Activated T-helper 1 cell treated with anti-CD3 and anti-CD28 coated beads, Interleukin-2, amount 50 U/mL, for 16 hours (primary cell): ENCODE measurements at places on chromosomes 7 and 10.

DNA sequence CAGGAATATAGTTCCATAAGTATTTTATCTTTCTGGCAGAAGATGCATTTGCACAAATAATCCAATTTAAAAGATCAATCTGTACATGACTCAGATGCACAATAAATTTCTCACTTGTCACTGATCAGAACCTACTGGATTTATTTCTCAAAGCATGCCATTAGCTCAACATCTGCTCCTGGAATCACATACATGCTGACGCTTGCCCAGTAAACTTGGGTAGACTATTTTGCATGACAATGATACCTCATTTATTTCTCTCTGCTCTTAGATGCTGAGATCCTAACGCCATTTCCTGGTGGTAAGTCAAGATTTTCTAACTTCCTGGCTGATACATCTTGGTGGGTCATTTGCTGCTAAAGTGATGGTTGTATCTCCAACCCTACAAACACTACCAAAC lies 33.8 kb upstream of the C10orf120 start:
- DNase-seq: no peak

DNA sequence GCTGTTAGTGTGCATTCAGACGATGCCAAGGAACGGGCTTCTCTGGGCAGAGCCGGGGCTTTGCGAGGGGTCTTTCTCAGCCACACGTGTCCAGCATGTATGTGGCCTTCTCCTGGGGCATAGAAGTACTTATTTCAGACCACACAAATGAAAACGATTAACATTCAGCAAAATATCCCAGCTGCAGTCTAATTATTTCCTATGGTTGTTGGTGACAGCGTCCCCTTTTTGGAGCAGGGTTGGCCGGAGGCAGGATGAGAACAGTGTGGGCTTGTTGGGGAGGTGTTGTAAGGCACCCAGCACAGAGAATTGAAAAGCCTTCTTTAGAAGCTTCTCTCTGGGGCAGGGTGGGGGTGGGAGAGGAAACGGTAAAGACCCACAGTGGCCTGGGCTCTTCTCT lies 54.2 kb downstream of the PTPRE start:
- no peak for DNase-seq

DNA sequence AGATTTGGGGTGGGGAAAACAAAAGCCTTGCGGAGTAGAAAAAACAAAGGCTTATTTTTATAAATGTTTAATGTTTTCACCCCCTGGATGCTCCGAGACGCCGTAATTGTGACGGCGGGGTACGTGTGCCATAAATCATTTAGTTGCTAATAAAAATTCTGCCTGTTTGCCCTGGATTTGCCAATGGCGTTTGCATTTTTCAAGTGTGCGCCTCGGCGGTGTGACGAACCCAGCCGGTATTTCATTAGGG lies 2.5 kb upstream of the TNRC18 start:
- no peak for DNase-seq

DNA sequence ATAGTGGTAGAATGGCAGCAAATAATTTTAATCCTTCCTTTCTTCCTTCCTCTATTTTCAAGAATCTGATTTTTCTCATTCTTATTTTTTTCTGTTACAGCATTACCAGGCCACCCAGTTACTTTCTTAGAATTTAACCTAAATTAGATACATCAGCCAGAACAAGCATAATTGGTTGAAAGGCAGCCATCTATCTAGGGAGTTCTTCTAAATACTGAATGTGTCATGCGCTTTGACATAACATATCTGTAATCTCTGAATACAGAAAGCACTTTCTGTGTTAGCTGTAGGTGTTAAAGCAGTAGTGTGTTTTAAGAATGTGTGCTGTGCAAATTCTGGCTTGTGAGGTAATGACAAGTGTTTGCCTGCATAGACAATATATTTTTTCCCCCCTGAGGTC lies 97.3 kb downstream of the BTRC start:
- DNase-seq: no peak
